ENCODE measurements at places on chromosomes 1 and 21.

- DNase-seq: no peak
Measured at GRCh38 chr1:195876792-195877191, 731.4 kb downstream of the KCNT2 start.

DNA sequence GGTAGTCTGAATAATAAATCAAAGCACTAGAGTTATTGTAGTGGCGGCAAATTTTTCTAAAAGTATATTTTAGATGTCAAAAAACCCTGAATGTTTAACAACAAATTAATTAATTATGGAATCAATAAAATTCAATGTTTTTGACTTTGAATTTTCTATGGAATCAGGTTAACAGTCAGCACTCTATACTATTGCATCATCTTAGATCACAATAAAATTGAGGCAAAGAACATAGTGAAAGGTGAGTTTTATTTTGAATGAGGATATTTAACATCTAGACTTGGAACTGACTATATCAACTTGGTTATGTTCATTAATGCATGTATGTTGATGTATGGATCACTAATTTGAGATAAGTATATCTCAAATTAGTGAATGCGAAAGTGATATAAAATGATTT, 148.5 kb downstream of the TNFSF18 start:
- DNase-seq: no peak

DNA sequence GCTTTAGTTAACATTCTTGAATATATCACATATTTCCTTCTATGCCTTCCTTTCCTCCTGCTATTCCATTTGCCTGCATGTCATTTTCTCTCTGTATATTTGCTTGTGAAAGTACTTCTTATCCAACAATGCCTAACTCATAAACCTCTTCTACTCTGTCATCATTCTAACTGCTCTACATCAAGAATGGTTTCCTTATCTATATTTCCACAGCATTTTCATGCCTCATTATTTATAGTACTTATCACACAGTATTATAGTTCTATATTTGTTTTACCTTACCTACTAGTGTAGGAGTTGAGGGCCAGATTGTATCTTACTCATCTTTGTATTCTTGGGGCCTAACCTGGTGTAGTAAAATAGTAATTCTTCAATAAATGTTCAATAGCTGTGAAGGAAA, 91.5 kb downstream of the ZMYM4 start:
- no peak for DNase-seq

DNA sequence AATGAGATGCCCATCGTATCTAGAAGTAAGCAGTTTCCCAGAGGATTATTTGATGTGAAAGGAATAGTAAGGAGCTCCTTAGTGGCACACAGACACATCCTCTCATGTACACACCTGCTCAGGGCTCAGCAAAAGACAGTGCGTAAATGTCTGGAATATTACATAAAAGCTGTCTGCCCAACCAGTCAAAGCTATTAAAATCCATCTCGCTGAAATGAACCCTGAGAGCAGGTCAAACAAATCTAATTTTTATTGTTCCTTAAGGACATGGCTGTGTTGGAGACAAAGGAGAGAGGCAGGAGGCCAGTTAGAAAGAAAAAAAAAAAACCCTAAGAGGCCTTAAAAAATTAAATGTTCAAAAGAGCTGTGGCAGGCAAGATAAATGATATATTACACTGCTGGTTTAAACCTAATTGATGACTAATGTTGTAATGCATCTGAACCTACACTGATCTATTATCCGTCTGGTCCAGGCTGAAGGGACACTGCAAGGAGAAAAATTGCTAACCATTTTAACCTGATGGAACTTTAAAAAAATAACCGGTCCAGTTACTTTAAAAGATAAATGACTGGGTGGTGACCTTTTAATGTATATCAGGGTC, 58.5 kb upstream of the FGGY start:
- no peak for DNase-seq

- DNase-seq: peak; percentile 66
Measured at GRCh38 chr1:54950006-54950368, 30.4 kb upstream of the TMEM61 start.

- DNase-seq: no peak
Measured at GRCh38 chr1:227891223-227891954, 56.3 kb downstream of the WNT9A start.

All from cerebellar cortex (tissue), 1 donor.